NCI-H1417 (cell line): ENCODE measurements at places on chromosomes 3 and 15.

GRCh38 chr3:158775426-158776410 lies 26.1 kb upstream of the MFSD1 start:
- no peak for DNase-seq

GRCh38 chr3:1953536-1953935 lies 145.1 kb upstream of the CNTN4 start:
- DNase-seq: no peak

DNA sequence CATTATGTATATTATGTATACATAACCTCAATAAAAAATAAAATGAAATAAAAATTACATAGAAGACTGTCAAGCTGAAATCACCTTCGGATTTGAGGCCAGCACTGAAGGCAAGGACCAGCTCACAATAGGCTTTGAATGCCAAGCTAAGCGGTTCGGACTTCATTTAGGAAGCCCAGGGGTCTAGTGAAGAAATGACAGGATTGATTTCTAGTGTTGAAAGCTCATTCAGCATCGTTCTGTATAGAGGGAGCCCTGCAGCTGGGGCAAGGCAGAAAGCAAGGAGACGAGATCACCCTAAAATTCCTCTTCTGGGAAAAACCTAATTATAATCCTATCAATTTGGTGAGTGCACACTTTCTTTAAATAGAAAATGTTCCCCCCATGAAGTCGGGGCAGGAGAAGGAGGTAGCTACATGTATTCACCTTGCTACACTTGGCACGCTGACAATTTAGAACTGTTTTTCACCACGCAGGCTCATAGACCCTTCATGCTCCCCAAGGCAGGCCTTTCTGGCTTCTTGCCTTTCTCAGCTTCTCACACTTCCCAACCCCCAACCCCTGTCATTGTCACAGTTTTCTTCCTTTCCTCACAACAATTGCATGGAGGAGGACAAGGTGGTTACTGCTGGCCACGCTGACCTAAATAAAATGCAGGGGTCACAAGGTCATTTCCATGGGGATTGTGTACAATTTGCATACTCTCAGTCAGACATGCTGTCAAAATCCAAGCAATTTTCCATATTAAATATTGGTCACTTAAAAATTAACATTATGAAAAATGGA lies 44.4 kb upstream of the SSR3 start:
- no peak for DNase-seq

DNA sequence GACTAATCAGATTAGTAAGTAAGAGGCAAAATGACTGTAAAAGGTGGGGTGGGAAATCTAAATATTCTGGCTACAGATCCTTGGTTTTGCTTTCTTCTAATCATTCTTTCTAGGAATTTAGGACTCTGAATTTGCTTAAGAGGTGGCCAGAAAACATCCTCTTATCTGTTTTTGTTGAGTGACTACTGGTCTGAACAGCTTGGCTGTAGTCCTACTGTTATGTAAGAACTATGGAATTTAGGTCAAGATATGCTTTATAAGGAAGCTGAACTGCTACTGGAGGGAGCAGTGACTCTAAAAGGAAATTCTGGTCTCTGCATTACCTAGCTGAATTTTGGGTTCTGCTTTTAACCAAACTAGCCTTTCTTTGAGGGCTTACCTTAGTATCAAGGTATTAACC lies 33.5 kb upstream of the CSPG5 start:
- DNase-seq: no peak

DNA sequence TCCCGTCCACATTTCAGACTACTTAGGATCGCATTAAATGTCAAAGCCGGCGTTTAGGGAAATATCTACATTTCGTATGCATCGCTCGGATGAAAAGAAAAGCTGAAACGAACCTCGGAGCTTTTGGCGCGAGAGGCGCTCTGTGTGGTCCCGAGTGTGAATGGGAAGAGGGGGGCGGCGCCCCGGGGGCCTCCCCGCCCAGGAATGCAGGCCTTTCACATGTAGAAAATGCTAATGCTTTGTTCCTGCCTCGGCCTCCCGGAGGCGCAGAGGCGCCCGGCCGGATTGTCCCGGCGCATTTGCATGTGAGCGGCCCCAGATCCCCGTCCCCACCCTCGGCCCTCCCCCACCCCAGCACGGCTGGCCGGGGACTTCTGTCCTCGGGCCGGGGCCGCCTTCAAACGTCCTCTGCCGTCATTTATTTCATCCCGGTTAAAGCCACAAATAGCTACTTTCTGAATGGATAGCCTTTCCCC lies 37.0 kb upstream of the TRIM71 start:
- DNase-seq: no peak

- DNase-seq: no peak
Observed at GRCh38 chr3:178233371-178234071, 302.7 kb upstream of the KCNMB2 start.

GRCh38 chr3:191105418-191105817 lies 93.6 kb upstream of the OSTN start:
- no peak for DNase-seq

DNA sequence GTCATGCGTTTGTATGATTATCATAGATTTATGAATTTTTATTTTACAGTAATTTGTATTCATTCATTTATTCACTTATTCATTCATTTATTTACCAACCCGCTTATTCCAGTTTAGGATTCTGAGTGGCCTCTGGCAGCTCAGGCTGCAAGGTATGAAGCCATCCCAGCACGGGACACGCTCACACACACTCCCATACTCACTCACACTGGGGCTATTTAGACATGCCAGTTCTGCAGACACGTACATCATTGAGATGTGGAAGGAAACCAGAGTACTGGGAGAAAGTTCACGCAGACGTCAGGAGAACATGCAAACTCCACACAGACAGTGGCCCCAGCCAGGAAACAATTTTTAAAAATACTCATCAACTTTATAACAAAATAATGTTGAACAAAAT lies 5.1 kb downstream of the CDIN1 start:
- DNase-seq: no peak

DNA sequence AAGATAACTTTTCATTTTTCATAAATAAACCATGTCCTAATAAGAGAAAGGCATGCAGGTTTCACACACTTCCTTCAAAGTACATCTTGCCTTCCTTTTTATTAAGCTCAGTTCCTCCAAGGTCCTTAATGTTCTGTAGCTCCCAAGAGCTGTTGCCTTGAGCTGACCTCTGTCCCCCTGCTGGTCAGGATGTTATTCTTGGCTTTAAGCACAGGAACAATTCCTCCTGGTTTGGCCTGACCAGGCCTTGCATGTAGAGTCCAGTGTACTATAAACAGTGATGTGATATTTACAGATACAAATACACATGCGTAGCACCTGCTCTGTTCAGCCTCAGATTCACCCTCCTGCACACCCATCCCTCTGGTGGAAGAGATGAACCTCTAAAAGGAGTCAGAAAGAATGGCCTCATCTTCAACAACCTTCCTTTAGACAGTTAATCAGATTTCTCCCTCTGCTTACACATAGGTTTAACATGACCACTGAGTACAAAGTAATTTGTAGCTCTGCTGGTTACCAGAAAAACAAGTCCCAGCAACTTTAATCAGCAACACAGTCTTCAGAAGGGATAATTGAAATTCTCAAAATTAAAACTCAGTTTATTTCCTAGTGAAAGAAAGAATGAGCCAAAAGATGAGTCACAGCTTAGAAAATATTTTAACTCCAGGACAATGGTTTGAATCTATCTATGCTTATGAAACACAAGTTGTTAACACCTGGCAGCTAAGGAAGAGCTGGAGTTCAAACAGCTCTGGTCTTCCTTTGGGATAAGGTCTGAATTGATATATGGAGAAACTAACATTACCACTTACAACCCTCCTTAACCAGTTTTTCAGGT lies 46.5 kb downstream of the PTPN9 start:
- peak; percentile 31 for DNase-seq

DNA sequence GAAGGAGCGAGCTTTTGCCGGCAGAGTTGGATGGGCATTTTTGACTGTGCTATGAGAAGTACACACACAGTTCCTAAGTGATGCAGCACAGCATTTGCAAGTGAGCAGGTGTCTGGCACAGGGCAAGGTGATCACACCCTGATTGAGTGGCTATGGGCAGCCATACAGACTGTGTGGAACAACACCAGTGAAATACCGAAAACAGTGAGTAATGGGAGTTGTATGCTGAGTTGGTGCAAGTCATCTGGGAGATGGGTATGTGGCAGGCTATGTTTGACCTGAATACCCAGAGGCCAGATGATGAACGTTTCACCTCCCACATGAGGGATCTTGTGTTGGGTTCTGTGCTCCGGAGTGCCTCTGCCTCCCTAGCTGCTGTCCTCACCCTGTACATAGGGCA lies 53.5 kb upstream of the TIPARP start:
- DNase-seq: no peak

GRCh38 chr15:33742306-33742705 lies 226.0 kb upstream of the CHRM5 start:
- no peak for DNase-seq

DNA sequence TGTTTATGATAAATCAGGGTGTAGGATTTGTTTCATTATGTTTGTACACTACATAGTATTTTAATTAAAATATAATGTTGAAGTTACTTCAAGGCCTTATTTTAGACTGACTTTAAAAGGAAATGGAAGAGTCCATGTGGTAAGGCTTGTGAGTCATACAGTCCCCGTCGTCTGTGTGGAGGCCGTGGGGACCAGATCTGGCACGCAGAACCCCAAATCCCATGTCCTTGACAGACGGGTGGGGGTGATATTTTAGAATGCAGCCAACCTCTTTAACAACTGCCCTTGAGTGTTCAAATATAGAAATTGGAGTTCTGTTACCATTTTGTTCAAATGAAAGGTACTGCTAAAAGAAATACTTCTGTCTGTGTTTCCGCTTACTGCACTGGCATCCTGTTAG lies 35.8 kb downstream of the ABHD17C start:
- DNase-seq: no peak
